ENCODE measurements at places on chromosomes 5 and 9.

DNA sequence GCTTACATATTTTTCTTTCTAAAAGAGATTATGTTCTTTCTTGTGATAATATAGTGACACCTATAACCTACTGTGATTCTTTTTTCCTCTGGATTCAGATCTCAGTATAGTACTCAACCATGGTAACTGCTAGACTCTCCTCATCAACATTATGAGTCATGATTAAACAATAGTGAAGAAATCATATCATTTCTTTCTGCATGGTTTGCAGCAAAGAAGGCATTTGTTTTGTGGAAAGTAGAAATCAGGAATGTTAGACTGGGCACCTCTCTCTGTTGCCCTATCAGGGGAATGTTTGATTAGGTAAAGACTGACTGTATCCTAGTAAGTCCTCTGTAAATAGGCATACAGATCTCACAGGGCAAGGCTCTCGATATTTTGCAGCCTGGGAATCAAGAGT lies 25.6 kb upstream of the SMC2 start:
- peaks cover 4% of the 10 kb centered on the region for H3K27me3 ChIP-seq
- H3K27ac ChIP-seq = no peak overlapping the region
- no peak overlapping the region for H3K4me3 ChIP-seq

DNA sequence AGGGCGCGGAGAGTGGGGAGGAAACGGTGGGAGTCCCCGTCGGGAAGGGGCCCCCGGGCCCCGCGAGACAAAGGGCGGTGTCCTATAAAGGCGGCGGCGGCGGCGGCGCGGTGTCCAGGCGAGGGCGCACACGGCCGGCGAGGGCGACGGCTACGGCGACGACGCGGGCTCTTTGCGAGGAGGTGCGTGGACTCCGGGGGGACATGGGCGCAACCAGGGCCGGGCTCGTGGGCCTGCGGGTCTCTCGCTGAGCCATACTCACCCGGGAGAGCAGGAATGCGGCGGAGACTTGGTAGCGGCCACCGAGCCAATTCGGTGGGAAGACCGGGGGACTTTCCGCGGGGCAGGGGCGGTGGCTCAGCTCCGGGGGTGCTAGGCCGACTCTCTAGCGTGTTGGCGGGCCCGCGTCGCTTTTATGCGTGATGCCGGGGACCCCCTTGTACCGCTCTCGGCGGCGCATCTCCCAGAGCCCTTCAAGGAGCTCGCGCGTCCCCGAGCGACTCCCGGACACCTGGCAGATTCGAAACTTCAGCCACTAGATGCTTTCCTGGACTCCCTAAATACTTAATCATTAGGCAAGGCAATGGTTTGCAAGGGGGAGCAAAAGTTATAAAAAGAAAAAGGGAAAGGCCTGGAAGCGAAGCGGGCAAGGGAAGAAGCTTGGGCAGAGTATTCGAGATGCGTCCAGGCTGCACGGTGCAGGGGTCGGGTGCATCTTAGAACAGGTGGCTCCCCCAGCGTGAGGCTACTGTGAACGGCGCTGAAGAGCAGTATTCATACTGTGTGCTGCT lies 5.9 kb upstream of the TAL2 start:
- peak; percentile 8 for DNase-seq
- H3K36me3 ChIP-seq = no peaks in the 10 kb centered on the region
- peak overlapping the region; percentile 60 for H3K4me3 ChIP-seq

- no peak overlapping the region for H3K4me3 ChIP-seq
- no peak overlapping the region for H3K27ac ChIP-seq
- no peaks in the 10 kb centered on the region for H3K4me1 ChIP-seq
- no peaks in the 10 kb centered on the region for H3K36me3 ChIP-seq
- no peaks in the 10 kb centered on the region for H3K27me3 ChIP-seq
Measured at GRCh38 chr5:120155873-120156272, 308.2 kb upstream of the PRR16 start.

- H3K27me3 ChIP-seq = peaks cover 3% of the 10 kb centered on the region
- no peaks in the 10 kb centered on the region for H3K4me1 ChIP-seq
- no peak overlapping the region for H3K4me3 ChIP-seq
- no peaks in the 10 kb centered on the region for H3K36me3 ChIP-seq
- no peak overlapping the region for H3K27ac ChIP-seq
- no peak for DNase-seq
Measured at GRCh38 chr5:170522211-170523141, 18.7 kb downstream of the KCNIP1 start.

GRCh38 chr5:73363911-73364730 lies 84.5 kb downstream of the FOXD1 start:
- H3K36me3 ChIP-seq = no peaks in the 10 kb centered on the region
- no peak for DNase-seq
- H3K4me1 ChIP-seq = no peaks in the 10 kb centered on the region
- no peak overlapping the region for H3K4me3 ChIP-seq
- H3K27me3 ChIP-seq = peaks cover 25% of the 10 kb centered on the region
- H3K27ac ChIP-seq = no peak overlapping the region
